COR-L47 (cell line): ENCODE measurements at places on chromosomes 1 and 21.
A peak's percentile ranks its signal among the peaks of the same experiment; 100 is the strongest.

- DNase-seq, result no peak
These were observed 74.9 kb downstream of the RRAGC start for GRCh38 chr1:38784452-38785284.

- DNase-seq, result no peak
These were observed 64.1 kb downstream of the NEGR1 start for GRCh38 chr1:72218141-72218739.

GRCh38 chr1:181863006-181863405, 198.5 kb downstream of the ZNF648 start:
- DNase-seq, result no peak

GRCh38 chr1:159171688-159172501, 480 bp downstream of the CADM3 start:
- DNase-seq, result no peak

- no peak for DNase-seq
These were observed 207.3 kb downstream of the NRIP1 start for GRCh38 chr21:14857529-14857928.

- DNase-seq, result no peak
These were observed 20.3 kb downstream of the RHBG start for GRCh38 chr1:156389311-156389710.

- no peak for DNase-seq
These were observed 64.4 kb downstream of the DISP3 start for GRCh38 chr1:11543392-11543791.

DNA sequence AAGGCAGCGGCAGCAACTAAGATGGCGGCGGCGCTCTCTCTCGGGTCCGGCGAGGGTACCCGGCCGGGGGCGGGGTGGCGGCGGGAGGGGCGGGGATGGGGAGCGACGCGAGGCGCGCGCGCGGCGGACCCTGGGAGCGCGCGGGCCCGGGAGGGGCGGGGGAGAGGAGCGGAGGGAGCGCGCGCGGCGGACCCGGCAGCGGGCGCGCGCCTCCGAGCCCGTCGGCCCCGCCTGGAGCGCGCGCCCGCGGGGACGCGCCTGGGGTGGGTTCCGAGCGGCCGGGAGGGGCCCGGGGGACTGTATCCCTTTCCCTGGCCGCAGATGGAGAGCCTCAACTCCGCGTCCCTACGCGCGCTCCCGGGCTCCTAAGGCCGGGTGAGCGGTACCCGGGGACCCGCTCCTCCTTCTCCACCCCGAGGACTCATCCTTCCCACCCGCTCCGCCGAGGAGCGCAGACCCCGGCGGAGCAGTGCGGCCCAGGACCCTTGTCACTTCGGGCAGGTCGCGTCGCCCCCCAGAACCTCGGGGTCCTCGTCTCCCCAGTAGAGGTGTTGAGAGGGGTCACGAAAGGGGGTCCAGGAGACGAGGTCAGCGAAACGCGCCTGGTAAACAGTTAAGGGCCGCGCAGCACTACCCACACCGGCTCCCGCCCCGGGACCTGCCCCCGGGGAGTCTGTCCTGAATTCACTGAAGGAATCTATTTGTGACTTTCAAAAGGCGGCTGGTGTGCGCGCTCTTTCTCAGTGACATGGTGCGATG, at the start of gene CLSTN1:
TSS of gene CLSTN1 (minus strand) at position 23 of the 759 bp plus-strand sequence. CDS start 232 bp downstream, outside the sequence.
- DNase-seq, result peak; percentile 87
